ENCODE measurements at places on chromosomes 5 and 9.

DNA sequence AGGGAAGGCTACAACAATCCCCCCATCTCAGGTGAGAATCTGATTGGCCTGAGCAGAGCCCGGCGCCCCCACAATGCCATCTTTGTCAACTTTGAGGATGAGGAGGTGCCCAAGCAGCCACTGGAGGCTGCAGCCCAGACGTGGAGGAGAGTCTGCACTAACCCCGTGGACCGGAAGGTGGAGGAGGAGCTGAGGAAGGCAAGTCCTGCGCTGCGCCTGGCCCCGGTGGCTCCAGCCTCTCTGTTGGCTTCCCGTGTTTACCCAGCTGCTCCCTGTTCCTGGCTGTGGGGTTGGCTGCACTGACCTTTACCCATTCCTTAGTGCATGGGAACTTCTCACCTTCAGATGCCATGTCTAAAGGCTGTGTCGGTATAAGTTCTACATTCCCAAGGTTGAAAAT is 11.0 kb upstream of the CEL start:
- no peak for DNase-seq

DNA sequence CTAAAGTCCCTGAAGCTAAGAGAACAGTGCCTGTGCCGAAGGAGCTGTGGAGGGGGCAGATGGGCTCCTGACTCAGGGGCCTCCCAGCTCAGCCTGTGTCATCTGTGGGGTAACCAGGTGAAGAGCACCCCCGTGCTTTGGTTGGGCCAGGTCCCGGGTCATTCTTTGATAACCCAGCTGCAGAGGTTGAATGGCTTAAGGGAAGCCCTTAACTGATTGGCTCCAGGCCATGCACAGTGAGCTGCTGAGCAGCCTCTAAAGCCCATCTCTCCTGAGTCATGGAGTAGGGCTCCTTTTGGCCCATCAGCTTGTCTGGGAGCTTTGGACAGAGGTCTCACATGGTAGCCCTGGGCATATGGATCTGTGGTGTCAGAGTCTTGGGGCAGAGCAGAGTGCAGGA is 28.7 kb downstream of the COL27A1 start:
- no peak for DNase-seq

- no peak for DNase-seq
These were observed 1.5 kb downstream of the NEK6 start for GRCh38 chr9:124259158-124259808.

DNA sequence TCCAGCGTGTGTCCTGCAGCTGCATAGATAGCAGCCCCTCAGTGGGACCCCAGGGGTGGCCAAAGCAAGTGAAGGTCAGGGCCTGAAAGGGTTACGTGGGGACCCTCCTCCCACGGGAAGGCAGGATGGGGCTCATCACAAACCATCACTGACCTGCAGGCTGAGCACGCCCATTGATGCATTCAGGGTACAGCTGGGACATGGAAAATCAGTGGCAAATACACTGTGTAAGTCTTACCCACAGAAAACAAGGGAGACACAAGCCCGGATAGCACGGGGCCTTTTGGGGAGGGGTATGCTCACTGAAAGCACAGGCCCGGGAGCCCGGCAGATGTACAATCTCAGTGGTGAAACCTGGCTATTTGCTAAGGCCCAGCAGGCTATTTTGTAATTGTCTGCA is 49.1 kb downstream of the SEMA4D start:
- DNase-seq = no peak

DNA sequence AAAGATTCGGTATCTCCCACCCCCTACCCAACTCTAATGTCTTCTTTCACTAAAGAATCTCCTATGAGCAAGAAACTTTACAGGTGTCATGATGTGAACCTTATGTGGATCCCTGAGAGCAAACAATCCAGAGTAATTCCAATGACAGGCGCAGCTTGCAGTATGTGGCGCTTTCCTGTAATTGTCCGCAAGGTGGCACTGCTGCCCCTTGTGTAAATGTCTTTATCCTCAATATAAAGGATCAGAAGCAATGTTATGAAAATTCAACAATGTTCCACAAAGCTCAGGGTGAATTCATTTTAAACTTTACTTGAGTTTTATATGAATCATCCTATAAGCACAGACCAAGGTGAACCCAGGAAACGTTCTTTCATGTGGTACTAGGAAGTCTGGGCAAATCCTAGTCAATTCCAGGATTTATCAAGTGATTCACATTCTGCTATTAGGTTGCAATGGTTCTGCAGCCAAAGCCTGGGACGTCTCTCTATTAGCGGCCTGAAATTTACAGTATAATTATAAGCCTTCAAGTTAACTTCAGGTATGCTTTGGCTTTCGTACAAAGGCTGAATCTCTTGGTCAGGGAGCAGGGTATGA is 113.7 kb downstream of the TRPM6 start:
- DNase-seq = peak; percentile 14

DNA sequence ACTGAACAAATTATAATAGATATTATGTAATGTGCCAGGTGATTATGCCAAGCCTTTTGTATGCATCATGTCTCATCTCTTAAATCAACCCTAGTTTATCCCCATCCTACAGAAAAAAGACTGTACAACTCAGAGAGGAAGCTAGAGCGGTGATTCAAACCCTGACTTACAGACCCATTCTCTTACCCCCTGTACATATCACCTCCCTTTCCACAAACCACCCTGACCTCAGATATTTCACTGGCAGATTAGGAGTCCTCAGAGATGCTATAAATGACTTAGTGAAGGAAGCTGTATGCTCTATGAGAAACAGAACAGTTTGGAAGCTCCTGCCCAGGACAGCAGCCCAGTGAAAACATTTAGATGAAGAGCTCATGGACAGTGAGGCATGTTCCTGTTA is 79.1 kb upstream of the RARS1 start:
- no peak for DNase-seq

DNA sequence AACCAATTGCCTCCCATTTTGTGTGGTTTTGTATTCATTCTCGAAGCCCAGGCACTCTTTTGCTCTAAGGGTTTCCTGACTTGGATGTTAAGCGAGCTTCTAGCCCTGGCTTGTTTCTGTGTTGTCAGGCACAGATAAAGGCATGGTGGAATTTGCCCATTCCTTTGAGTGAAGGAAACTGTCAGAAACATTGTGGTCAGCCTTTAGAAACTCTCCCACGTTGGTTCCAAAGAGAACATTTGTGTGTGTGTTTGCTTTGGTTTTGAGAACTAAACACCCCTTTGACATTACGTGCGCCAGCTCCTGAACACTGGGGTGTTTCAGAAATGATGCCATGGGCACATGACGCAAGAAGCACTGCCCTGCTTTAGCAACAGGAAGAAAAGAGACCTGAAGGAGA is 320.9 kb downstream of the NTRK2 start:
- DNase-seq = no peak

DNA sequence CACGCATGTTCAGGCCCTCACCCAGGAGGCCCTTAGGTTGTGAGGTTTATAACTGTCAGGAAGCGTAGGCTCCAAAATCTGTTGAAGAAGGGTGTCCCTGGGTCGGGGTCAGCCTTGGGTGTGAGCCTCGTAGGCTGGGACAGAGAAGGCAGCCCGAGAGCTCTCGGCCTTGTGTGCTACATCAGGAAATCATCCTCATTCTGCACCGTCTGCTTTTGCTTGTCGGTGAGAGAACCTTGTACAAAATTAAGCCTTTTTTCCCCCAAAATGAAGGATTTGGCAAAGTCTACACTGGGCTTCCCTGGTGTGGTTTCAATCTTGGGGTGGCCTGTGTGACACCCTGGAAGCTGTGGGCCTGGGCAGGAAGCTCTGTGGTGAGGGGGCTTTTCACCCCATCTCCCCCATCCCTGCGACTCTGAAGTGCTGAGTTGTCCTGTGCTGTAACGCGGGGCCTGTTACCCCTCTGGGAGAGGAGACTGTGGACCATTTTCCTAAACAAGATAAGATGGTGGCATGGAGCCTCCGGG is 55.3 kb downstream of the AHRR start:
- no peak for DNase-seq

DNA sequence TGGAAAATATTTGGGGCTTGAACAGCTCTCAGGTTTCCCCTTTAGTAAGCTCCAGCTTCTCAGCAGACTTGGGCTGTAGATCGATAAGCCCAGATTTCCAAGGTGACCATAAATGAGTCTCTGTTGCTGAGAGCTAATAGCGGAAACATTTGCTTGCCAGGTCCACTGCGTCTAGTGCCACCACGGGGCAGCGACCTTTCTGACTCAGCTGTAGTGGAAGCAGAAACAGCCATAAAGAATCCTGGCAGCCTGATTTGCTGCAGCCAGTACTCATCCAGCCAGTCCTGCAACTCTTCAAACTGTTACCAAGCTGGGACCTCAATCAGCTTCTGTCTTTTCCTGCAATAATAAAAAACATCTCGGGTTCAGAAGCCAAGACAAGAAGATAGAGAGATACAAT is 241.7 kb downstream of the DOCK8 start:
- no peak for DNase-seq
